ENCODE measurements at places on chromosomes 6 and 20. TPM values are rescaled to one million over a fixed set of nuclear protein-coding genes. Genes with fewer than 3 reads are reported as not detected.

Gene PPIL4
- total RNA-seq: 24.1 TPM

Gene ARMH2
- total RNA-seq: not detected

Gene SMAP1
- 14.9 TPM for total RNA-seq

Gene CST4
- not detected for total RNA-seq

Gene FRS3
- 2.0 TPM for total RNA-seq

Gene EDN1
- 39.5 TPM for total RNA-seq

Gene TBC1D32
- total RNA-seq: 1.7 TPM

Gene RFX6
- total RNA-seq: not detected

Gene HCRTR2
- not detected for total RNA-seq

Gene CFAP61
- total RNA-seq: 0.45 TPM

Gene OXT
- total RNA-seq: not detected
